ENCODE measurements at places on chromosomes 13 and 19.

GRCh38 chr19:38287604-38288003 is 16.4 kb upstream of the C19orf33 start:
- DNase-seq = no peak

- no peak for DNase-seq
Observed at GRCh38 chr19:11337080-11337479, 2.4 kb downstream of the RAB3D start.

DNA sequence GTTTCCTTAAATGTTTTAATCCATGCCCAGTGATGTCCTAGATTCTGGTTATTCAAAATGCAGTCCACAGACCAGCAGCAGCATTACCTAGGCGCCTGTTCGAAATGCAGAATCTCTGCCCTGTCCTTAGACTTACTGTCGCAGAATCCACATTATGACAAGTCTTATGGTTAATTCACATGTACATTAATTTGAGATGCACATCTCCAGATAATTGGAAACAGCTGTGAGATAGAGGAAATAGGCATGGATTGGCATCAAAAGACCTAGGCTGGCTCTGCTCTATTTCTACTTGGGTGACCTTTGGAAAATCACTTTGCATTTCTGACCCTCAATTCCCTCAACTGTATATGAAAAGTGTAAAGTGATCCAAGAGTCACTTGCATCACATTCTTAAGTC is 700.7 kb downstream of the DIAPH3 start:
- no peak for DNase-seq

GRCh38 chr19:4328243-4328990 is 10.2 kb downstream of the STAP2 start:
- peak; percentile 59 for DNase-seq

DNA sequence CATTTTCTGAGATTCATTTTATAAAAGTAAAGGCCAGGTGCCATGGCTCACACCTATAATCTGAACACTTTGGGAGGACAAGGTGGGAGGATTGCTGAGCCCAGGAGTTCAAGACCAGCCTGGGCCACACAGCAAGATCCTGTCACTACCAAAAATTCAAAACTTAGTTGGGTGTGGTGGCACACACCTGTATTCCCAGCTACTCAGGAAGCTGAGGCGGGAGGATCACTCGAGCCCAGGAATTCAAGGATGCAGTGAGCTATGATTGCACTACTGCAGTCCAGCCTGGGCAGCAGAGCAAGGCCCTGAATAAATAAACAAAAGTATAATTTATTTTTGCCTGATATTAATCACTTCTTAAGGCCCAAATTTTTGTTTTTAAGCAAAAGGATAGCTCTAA is 40.5 kb downstream of the DHRS12 start:
- DNase-seq = no peak

DNA sequence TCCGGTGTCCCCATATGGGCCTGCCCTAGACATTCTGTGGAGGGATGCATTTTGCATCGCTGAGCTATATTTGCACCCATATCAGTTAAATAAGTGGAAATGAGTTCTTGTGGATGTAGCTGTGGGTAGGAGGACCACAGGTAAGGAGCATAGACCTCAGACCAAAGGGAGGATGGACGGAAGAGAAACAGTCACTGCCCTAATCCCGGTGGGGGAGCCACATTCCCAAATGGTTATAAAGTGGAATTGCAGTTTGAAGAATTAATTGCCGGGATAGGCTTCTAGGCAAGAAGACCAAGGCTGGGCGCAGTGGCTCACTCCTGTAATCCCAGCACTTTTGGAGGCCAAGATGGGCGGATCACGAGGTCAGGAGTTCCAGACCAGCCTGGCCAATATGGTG is 1.8 kb downstream of the SDHAF1 start:
- no peak for DNase-seq
